ENCODE measurements at places on chromosomes 5 and 9.
A peak's percentile ranks its signal among the peaks of the same experiment; 100 is the strongest.

DNA sequence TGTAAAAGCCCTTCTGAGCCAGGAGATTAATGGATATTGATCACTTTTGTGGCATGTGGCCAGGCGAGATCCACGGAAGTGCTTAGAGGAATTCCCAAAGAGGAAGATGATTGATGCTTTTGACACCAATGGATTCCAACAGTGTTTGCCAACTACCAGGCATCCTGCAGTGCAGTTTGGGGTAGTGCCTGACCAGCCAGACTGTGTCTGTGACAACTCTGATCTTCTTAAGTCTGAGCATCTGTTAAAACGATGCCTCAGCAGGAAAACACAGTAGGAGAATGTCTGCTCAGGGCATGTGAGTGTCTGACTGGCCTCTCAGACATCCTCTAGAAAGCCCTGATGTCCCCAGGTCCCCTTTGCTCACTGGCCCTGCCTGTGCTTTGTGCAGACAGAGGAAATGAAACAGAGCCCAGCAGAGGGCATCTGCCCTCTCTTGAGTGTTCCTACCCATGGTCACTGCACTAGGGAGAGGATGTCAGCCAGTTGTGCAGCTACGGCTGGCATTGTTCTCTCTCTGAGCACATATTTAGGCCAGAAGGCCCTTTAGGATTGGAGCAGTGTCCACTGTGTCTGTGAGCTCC lies 57.0 kb downstream of the TRPC7 start:
- DNase-seq, result no peak

DNA sequence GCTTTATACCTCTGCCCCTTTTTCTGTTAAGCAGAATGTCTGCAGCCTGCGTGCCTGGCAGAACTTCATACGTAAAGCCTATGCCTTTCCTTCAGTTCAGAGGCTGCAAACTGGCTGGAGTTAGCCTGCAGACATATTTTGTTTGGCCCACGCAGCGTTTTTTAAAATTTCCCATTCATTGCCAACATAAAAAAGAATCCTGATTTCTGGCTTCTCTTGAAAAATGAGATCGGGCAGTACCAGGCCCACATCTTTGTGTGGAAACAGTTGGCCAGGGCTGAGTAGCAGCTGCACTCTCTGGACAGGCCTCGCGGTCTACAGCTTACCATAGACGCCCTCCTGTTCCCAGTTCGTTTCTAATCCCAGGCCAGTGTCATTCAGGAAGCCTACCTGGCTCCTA lies 104.4 kb downstream of the SMARCA2 start:
- no peak for DNase-seq

DNA sequence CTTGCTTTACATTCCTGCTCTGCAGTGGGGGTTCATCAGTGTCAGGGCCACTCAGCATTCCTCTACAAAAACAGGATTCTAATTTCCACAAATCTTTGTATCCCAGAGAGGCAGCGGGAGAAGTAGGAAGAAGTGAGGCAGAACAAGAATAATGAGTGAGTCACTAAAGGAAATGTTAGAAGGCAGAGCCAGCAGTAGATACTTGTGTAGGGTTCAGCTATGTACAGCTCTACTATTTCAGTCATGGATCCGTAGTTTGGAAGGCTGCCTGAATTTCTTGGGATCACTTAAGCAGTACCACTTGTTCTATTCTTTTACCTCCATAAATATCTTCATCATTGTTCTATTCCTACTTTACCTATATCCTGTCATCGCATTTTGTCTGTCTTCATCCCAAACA lies 246.3 kb upstream of the TLE4 start:
- DNase-seq, result peak; percentile 45

GRCh38 chr5:137090151-137090550 lies 409.0 kb downstream of the SPOCK1 start:
- DNase-seq, result no peak

DNA sequence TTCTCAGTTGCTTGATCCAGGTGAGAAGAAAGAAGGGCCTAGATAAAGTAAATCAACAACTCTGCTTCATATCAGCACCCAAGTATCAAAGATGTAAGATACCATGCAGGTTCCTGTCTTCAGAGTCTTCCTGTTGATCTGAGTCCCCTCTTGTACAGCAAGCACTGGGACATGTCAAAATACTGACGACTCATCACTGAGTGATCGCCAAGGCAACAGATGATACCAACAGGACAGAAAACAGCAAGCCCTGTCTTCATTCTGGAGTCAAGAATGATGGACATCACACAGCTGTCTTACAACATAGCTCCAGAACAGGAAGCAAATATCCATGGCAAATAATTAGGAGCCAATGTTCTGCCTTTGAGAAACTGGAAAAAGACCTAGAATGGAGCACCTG lies 83.7 kb downstream of the TARS1 start:
- peak; percentile 40 for DNase-seq

DNA sequence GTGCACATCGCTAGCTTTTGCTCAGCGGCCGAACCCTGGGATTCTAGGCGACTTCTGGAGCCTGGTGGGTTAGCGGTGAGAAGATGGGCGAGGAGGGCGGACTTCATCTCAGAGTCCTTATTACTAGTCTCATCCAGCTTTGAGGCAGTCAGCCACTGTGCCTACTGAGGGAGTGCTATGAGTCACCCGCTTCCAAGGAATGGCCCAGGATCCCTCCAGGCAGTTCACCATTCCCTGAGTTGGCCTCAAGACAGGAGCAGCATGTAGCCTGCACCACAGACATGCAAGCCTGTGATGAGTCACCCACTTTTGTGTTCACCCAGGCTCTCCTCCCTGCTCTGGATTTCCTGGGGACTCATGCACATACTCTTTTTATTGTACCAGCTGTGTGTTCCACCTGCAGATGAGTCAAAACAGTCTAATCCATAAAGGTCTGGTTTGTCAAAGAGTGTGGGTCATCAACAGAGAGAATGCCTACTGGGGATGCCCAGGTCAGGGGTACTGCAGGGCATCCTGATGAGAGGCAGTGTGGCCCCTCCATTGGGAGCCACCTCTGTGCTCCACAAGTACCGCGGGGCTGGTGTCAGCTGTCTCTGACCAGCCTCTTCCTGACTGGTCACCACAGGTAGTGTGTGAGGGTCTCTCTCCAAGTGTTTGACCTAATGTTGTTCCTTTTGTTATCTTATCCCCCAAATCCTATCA lies 20.2 kb downstream of the SLC22A5 start:
- DNase-seq, result peak; percentile 100

DNA sequence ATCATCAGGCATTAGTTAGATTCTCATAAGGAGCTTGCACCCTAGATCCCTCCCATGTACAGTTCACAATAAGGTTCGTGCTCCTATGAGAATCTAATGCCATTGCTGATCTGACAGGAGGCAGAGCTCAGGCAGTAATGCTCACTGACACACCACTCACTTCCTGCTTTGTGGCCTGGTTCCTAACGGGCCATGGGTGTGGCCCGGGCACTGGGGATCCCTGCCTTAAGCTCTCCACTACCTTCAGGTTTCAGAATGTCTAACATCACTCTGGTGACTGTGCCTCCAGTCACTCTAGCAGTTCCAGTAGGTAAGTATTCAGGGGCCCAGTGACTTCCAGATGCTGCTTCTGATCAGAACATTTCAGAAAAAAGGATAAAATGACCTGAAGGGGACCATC lies 152.4 kb downstream of the LRRC70 start:
- no peak for DNase-seq

- no peak for DNase-seq
These were observed 30.0 kb downstream of the POLR1E start for GRCh38 chr9:37515620-37516258.

- no peak for DNase-seq
These were observed 77.3 kb upstream of the MAN2A1 start for GRCh38 chr5:109612278-109612905.

DNA sequence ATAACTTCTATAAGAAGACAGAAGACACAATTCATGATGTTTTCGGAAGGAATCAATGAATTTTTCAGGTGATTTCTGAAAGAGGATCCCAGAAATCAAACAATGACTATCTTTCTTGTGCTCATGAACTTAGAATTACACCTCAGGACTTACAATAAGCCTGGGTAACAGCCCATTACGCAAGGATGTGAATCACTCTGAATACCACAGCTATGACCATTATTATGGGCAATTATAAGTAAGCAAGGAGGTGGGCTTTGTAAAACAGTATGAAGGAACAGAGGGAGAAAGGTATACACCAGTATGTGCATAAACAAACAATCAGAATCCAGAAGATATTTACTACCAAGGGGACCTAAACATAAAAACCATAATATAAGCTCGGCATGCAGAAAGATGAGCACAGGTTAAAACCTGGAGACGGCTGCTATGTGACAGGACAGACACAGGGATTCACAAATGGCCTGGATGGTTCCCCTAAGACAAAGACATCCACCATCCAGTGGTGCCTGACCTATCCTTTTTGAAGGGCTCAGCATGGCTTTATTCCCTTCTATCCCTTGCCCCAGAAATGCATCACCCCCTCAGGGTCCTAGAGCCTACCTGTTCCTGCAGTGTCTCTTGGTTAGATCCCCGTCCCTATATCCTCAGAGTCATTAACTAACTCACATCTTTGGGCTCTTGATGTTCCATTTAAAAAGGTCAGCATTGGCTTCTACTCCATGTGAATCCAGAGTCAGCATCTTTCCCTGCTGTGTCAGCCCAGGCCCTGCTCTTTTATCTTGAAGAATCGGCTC lies 21.8 kb upstream of the PPP2CA start:
- DNase-seq, result peak; percentile 96

DNA sequence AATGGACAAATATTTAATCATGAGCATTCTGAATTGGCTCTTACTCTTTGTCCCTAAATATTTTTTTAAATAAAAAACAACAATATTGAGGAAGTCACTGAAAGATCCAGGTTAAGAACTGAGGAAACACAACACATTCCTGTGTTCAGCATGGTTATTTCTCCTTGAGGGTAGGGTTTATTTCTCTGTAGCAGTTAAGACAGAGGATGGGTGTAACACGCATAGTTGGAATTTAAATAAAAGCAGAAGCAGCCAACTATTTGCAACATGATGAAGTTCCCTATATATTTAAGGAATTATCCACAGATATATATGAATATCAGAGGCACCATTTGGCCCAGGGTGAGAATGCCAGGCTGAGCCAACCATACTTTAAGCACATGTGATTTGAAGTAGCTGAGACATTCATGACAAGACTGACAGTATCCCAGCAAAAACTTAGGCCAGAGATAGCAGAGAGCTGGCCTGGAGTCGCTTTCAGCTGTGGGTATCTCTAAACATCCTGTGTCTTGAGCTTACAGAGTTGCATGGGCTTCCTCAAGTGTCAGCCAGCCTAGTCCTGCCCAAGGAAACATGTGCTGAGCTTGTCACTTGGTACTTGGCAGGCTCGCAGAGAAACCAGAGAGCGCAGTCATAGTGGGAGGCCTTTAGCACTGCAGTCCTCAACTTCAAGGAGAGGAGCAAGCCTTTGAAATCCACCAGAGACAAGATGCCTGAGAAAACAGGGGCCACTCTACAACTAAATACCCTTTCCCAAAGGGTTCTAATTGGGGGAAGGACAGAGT lies 43.6 kb downstream of the SEMA5A start:
- peak; percentile 28 for DNase-seq

DNA sequence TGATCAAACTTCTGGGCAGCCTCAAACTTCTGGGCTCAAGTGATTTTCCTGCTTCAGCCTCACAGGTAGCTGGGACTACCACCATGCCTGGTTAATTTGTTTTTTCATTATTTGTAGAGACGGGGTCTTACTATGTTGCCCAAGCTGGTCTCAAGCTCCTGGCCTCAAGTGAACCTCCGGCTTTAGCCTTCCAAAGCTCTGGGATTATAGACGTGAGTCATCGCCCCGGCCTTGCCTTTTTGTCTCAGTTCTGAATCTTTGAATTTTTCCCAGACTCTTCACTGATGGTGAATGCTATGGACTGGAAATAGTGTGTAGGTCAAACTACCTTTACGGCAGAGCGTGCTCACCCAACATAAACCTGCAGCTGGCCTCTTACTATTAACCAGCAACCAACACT lies 32.3 kb upstream of the EGFLAM start:
- DNase-seq, result no peak

DNA sequence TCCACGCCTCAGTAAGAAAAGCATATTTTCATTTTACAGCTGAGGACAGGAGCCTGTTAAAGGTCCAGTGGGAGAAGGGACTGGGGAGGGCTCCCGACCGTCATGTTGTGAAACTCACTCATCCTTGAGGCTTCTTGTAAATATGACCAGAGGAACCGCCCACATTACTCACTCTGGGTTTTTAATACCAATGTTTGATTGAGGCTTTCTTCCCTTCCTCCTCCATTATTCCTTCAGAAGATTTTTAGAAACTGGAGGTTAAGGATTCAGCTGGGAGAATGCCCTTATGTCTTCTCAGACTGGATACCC lies 61.4 kb upstream of the GLRX start:
- DNase-seq, result peak; percentile 68

- no peak for DNase-seq
These were observed 3.1 kb upstream of the FAM120AOS start for GRCh38 chr9:93456504-93456903.

- DNase-seq, result peak; percentile 47
These were observed 75.9 kb upstream of the HTR4 start for GRCh38 chr5:148730270-148730669.

GRCh38 chr9:4137681-4138099 lies 162.2 kb downstream of the GLIS3 start:
- peak; percentile 87 for DNase-seq

DNA sequence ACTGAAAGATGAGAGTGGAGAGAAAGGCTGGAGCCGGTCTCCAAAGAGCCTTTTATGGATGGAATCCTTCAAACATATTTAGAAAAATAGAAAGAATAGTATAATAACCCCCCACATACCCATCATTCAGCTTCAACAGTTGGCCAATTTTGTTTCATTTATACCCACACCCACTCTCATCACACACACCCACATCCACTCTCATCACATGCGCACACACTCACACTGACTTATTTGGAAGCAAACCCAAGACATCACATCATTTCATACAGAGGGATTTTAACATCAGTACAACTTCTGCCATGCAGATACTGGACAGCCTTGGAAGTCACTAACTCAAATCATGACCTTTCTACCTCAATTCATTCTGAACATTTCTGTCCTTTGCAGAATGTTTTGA lies 72.8 kb upstream of the CPLX2 start:
- no peak for DNase-seq

Measured in IMR-90 (cell line).